Left kidney (tissue), 8 donors: ENCODE measurements at places on chromosomes 3 and 15. TPM values are rescaled to one million over a fixed set of nuclear protein-coding genes. Genes with fewer than 3 reads are reported as not detected.

CHRNA7 gene
- polyA plus RNA-seq, result 37.3 TPM

DNA sequence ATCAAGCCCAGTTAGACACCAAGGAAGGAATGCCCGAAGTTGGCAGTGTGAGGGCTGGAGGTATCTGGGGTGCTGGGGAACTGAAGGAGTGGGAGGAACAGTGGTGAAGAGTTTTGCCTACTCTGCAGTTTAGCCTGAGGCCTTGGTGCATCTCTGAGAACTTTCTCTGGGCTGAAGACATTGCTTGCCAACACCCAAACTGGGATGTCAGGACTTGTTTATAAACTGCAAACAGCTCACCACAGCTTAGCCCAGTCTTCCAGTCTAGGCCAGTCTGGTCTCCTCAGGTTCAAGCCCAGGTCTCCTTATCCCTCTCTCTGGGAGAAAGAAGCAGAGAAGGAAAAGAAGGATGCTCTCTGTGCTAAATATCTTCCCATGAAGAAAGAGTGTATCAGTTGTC is 68.0 kb upstream of the BOC start:
- no peak for DNase-seq

- no peak for DNase-seq
Measured at GRCh38 chr15:52870015-52870414, 79.9 kb upstream of the ONECUT1 start.

THPO gene
- 3.3 TPM for polyA plus RNA-seq

SEMA3B gene
- 78.6 TPM for polyA plus RNA-seq

DNA sequence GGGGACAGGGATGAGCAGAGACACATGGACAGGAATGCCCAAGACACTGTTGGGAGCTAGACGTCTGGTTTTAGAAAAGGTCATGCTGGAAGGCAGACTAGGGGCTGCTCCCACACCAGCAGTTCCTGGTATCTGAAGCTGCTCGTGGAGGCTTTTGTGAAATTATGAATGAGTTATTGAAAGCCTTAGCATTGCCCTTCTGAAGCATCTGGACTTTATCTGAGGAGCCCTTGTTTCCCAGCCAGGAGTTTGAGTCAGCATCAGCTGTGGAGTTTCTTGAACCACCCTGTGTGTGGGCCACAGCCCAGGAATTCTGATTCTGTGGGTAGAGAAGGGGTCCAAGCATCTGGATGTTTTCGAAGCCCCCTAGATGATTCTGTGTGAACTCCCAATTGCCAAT is 258.7 kb downstream of the SLCO3A1 start:
- no peak for DNase-seq
